Activated CD4-positive, CD25-positive, alpha-beta regulatory T cell treated with anti-CD3 and anti-CD28 coated beads, Interleukin-2, amount 50 U/mL, for 24 hours (primary cell): ENCODE measurements at places on chromosomes 1 and 21.
A peak's percentile ranks its signal among the peaks of the same experiment; 100 is the strongest.

DNA sequence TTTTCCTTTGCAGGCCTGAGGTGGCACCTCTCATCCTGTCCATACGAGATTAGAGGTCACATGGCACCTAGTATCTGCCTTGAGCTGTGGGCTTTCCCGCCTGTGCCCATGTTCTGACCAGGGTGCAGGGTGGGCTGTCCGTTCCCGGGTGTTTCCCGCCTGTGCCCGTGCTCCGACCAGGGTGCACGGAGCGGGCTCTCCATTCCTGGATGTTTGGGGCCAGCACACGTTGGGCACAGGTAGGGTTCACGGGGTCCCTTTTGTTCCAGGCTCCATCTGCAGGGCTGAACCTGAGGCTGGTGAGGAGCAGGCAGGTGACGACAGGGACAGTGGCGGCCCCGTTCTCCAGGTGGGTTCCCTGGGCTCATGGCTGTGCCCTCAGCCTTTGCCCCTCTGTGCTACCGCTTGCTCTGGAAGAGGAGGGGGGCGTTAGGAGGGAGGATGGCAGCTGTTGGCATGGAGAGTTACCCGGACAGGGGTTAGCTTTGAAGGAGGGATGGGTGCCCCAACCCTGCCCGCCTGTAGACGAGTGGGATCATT, 10.0 kb downstream of the RRP1 start:
- ATAC-seq, result no peak

- ATAC-seq, result no peak
These were observed 4.7 kb downstream of the TMEM50A start for GRCh38 chr1:25342846-25343245.

DNA sequence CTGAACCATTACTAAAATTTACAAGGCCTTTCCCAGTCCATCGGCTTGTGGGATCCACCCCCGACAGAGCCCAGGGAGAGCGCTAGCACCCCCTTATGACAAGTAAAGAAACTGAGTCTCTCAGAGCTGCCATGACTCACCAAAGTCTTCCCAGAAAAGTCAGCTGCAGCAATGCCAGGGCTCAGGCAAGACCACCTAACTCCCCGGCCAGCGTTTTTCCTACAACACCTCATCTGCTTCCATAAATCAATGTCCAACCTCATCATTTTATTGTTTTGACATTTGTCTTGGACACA, 15.0 kb downstream of the DHCR24 start:
- ATAC-seq, result no peak

DNA sequence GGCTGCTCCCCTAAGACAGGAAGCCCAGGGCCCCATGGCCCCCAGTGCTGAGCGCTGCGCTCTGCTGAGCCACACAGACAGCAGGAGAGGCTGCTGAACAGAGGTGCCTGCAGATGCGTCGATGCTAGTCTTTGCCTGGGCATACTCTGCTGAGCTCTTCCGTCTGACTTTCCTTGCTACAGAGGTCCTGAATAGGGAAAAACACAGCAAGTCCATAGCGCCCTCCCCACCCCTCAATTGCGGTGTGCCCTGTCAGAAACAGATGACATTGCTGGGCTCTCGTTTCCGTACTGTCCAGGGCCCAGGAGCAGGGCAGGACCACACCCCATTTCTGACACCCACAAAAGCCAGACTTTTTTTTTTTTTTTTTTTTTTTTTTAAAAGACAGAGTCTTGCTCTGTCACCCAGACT, 252.5 kb downstream of the SDCCAG8 start:
- ATAC-seq, result peak; percentile 38

- no peak for ATAC-seq
These were observed 289.4 kb upstream of the ADGRL4 start for GRCh38 chr1:79295967-79296366.

DNA sequence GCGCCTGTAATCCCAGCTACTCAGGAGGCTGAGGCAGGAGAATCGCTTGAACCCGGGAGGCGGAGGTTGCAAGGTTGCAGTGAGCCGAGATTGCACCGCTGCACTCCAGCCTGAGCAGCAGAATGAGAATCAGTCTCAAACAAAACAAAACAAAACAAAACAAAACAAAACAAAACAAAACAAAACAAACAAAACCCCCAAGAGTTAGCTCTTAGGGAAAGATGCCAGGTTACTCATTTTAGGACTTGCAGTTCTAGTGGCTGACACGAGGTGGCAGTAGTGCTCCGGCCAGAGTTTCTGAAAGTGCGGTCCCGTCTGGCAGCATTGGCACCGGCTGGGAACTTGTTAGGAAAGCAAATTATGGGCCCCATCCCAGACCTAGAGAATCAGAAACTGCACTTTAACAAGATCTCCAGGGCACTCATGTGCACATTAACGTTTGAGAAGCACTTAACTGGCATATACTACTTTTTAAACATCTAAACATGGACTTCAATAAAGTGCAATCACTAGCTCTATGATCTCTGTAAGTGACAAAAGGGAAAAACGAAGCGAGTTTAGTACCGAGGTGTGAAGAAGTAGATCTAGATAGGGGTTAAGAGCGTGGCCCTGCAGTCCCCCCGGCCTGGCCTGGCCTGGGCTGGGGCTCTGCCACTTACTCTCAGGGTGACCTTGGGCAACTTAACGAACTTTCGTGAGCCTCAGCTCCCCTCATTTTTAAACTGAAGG, 41.9 kb upstream of the TNFRSF1B start:
- ATAC-seq, result no peak

DNA sequence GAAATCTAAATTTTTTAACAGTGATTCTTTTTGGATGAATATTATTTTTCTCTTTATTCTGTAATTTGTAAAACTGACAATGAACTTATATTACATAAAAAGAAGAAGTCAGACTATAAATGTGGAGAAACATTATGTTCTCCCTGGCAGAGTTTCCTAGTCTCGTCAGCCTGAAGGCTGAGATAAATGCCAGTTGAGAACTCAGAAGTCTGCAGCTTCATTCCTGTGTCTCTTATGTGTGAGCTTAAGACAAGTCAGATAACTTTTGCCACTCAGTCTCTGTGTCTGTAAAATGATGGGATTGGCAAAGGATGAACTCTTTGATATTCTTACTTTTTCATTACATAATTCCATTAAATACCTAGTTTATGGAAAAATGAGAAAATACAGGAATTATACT, 568.8 kb upstream of the ZRANB2 start:
- no peak for ATAC-seq

DNA sequence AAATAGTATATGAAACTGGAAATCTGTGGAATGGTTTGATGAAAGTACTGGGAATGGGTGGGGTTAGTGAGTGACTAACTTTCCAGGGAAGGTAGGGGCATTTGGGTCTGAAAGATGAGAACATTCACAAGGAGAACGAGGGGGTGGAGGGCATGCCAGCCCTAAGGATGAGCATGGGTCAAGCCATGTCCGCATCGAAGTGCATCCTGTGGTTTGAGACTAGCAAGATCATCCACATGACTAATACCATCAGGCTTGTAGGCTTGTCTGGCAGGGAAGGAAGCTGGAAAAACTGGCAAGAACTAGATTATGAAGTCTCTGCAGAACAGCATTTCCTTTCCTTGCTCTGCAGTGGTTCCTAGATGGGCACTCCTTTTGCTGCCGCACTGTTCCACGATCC, 70.4 kb upstream of the UBE2U start:
- ATAC-seq, result no peak

GRCh38 chr21:45228171-45228641, 59.5 kb downstream of the POFUT2 start:
- ATAC-seq, result peak; percentile 93

DNA sequence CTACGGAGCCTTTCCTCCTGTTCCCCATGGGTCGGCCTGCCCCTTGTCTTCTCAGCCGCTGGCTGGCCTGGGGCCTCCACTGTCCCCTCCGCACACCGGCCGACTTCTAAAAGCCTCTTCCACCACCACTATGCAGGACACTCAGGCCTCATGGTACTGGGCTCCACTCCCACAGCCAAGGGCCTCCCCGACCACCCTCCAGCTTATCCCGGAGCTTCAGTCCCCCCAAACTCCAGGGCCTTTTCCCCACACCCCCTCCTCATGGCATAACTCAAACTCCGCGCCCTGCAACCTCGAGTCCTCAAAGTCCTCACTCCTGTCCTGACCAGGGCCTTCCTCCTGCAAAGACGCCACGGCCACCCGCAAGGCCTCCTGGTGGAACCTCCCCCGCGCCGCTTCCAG, 2.0 kb downstream of the LRRC41 start:
- no peak for ATAC-seq

DNA sequence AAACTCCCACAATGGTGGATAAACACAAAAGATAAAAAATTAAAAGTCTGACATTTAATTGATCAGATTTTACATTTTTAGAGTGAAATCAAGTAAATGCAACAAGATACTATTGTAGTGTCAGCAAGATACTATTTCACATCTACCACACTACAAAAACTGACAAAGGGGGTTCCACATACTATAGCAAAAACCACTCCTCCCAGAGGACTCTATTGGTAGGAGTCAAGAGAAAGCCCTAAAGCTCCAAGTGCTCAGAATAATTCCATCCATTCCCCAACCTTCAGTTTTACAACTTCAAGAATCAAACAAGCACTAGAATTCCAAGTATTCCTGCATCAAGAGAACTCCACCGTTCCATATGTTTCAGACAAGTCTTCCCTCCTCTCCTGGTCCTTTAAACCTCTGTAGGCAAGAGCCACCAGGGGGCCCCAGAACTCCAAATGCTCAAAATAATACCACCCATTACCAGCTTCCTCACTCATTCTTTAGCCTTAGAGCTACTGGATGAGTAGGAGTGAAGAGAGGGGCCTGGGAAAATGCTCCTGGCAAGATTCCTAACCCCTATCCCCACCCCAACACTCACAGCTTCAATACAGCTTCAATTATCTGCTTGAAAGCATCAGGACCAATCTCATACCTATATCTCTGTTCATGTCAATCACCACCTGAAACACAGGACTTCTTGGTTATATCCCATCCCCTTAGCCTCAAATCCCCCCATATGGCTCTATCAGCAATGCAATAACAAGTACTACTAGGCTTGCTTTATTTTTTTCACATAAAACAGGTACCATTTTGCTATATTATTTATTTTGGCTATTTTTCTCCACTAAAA, 9.9 kb downstream of the TOR1AIP2 start:
- peak; percentile 79 for ATAC-seq

GRCh38 chr1:11700601-11701467, 9.3 kb downstream of the DRAXIN start:
- no peak for ATAC-seq

DNA sequence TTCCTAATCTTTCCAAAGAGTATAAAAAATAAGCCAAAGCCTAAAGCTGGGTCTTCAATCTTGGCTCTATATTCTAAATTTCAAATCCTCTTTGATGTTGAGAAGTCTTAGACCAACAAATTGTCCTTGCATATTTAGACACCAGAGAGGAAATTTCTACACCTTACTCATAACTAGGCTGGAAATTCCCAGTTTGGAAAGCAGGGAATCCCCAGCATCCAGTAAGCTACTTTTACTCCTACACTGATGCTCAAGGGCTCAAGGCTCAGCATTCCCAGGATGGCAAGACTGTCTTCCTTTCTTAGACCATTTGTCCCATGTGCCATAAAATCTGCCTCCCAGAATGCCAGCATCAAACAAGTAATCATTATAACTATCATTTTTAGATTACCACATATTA, 28.3 kb downstream of the PRDX6 start:
- ATAC-seq, result no peak

- peak; percentile 80 for ATAC-seq
These were observed at the start of gene PGBD5 for GRCh38 chr1:230426246-230427093. Gene PGBD5, minus strand, starts transcription at chr1:230426332. Its CDS starts 404 bp downstream, at chr1:230425928.

DNA sequence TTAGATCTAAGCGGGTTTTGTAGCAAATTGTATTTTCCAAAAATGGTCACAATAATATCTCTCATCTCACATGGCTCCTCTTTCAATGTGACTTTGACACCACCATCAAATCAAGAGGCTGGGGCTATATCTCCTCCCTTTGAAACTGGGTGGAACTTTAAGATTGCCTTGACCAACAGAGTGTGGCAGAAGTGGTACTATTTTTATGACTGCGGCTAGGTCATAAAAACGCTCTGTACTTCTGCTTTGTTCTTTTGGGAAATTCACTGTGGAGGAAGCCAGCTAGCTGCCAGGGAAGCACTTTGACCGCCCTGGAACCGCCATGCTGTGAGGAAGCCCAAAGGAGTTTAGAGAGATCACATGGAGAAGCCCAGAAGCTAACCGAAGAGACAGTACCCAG, 50.7 kb upstream of the ACOT11 start:
- ATAC-seq, result no peak

DNA sequence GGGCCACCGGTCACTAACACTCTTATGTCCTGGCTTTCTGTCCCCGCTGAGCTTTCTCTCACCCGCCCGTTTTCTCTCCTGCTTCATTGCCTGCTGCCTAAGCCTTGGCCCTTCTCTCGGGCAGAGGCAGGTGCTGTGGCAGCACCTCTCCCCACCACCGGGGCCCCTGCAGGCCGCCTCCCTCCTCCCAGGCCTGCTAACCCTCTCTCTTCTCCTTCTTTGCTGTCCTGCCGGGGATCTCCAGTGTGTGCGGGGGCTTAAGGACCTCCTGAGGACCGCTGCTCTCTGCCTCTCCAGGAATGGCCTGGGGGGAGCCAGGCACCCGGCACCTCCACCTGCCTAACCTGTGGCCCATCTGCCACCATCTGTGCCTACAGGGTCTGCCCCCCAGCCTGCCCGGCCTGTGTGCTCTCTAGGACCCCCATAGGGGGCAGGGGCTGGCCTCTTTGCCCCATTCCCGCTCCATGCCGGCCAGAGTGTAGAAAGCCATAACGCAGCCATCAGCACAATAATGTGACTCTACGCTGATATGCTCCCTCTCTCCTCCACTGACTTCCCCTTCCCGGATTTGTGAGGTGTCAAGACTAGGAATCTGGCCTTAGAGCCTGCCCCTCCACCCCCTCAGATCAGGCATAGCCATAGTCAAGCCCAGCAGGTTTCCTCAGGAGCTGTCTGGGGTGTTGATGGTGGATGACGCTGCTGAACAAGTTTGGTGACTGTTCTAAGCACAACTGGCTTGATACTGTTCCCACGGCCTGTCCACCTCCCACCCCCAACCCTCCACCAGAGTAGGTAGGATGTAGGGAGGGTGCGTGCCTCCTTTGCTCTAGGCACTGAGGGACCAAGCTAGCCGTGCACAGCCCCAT, 6.1 kb upstream of the SFN start:
- no peak for ATAC-seq

DNA sequence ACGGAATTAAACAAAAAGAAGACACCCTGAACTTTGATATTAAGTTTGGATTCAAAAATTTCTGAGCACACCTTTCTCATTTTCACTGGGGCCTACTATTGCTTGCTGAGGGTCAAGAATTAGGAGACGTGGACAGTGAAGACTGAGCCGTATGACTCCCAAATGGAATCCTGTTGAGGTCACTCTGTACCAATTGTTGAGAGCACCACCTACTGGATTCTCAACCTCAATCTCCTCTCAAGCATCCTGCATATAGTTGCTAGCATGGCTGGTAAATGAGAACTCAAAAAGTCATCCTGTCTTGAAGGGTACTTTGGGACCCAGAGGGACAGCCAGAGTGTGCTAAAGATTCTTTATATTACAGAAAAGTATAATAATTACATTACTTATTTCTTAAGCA, 20.2 kb upstream of the MTR start:
- ATAC-seq, result no peak

GRCh38 chr1:177854951-177855350, 114.9 kb downstream of the SEC16B start:
- ATAC-seq, result no peak

- no peak for ATAC-seq
These were observed 105.4 kb downstream of the CD247 start for GRCh38 chr1:167412920-167413319.
